ENCODE measurements at places on chromosomes 12 and 14. TPM values are rescaled to one million over a fixed set of nuclear protein-coding genes. Genes with fewer than 3 reads are reported as not detected.

Gene MANSC1
- total RNA-seq: 16.8 TPM

- DNase-seq: no peak
Measured at GRCh38 chr12:75533239-75533638, 21.8 kb upstream of the KRR1 start.

Gene CLEC4E
- total RNA-seq: not detected

GRCh38 chr12:12880537-12880936 lies 10.8 kb upstream of the GPRC5A start:
- no peak for DNase-seq
